ENCODE measurements at places on chromosomes 3 and 15.

GRCh38 chr3:146747928-146748327 lies 142.8 kb upstream of the PLSCR5 start:
- no peak for DNase-seq

GRCh38 chr3:14256561-14257342 lies 78.1 kb downstream of the LSM3 start:
- no peak for DNase-seq

- no peak for DNase-seq
Measured at GRCh38 chr3:169827712-169828111, 15.0 kb upstream of the LRRC34 start.

DNA sequence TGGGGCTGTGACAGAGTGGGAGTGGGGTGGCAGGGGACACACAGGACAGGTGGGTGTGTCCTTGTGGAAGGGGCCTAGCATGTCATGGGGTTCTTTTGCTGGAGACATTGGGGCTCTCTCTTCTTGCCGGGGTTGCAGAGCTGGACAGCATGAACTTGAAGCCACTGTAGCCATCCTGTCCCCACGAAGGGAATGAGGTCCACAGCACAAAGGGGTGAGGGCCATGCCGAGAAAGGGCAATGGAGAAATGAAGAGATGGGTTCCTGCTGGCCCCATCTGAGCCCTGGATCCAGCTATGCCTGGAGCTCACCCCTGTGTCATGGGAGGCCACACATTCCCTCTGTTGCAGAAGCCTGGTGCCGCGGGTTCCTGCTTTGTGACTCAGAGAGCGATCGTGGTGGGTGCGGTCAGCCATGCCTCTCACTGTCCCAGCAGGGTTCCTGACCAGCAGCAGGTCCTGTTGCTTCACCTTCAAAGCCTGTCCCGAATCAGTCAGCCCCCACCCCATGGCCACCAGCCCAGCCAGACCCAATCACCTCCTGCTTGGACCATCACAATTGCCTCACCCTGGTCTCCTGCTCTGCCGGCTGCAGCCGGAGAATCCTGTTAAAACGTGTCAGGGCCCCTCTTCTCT lies 50.0 kb downstream of the DNAJB8 start:
- no peak for DNase-seq

GRCh38 chr15:70587896-70588567 lies 175.3 kb downstream of the UACA start:
- DNase-seq: no peak

GRCh38 chr15:25738171-25738965 lies 124.8 kb downstream of the ATP10A start:
- no peak for DNase-seq

DNA sequence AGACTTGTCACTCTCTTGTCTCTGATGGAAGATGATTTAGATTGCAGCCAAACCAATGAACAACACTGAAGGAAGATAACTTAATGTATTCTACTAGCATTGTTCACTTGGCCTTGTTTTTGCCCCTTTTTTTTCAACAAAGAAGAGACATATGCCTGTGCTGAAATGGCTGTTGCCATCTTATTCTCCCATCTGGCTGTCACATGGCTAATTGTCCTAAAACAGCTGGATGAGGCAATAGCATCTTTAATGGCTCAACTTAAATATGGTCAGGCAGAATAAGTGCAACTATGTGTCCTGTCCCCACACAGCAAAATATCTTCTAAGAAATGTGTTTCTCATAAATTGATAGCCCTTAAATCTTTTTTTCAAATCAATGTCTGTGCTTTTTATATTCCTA lies 576.9 kb downstream of the TUSC7 start:
- no peak for DNase-seq

DNA sequence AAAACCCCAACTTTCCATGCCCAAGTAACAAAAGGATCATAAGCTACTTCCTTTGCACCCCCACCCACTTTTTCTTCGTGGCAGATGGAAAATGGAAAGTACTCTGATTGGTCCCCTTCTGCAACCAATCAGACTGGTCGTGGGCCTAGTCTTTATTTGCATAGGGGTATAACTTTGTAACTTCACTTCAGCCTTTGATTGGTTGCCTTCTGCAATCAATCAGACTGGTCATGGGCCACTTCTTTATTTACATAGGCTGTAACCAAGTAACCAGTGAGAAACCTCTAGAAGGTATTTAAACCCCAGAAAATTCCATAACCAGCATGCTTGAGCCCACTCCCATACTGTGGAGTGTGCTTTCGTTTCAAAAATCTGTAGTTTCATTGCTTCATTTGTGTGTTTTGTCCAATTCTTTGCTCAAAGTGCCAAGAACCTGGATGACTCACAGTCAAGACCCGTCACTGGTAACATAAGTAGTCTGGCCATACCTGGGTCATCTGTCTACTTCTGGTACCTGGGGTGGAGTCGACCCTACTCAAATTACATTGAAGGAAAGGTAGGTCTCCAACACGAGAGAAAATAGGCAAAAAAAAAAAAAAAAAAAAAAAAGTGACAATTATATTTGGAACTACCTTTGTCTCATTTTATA lies 41.9 kb downstream of the CMTM8 start:
- no peak for DNase-seq

DNA sequence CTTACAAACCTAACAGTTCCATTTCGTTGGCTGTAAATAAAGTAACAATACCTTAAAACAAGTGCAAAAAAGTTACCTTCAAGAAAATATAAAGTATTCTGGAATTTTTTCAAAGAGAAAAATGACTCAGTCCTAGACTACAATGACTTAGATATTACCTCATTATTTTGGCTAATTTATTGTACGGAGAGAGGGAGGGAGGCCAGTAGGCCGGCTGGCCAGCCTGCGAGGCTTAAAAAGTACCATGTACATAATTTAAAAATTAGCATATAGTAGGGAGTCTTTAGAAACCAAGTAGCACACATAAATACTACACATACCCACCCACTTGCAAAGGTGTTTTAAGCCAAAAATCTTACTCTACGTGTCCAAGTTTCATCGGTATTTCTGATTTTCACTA lies 41.9 kb upstream of the MAP4 start:
- DNase-seq: no peak

- DNase-seq: no peak
Measured at GRCh38 chr3:34919025-34919424, 720.3 kb upstream of the ARPP21 start.

- peak; percentile 87 for DNase-seq
Measured at GRCh38 chr15:68875377-68876116, 54.8 kb upstream of the SPESP1 start.

GRCh38 chr15:92833106-92833433 lies 67.1 kb upstream of the CHD2 start:
- DNase-seq: no peak

- DNase-seq: no peak
Measured at GRCh38 chr3:77160931-77161497, 121.1 kb downstream of the ROBO2 start.

GRCh38 chr3:27253831-27254230 lies 115.4 kb downstream of the NEK10 start:
- DNase-seq: peak; percentile 69

GRCh38 chr3:42080453-42080872 lies 10.7 kb upstream of the TRAK1 start:
- no peak for DNase-seq

DNA sequence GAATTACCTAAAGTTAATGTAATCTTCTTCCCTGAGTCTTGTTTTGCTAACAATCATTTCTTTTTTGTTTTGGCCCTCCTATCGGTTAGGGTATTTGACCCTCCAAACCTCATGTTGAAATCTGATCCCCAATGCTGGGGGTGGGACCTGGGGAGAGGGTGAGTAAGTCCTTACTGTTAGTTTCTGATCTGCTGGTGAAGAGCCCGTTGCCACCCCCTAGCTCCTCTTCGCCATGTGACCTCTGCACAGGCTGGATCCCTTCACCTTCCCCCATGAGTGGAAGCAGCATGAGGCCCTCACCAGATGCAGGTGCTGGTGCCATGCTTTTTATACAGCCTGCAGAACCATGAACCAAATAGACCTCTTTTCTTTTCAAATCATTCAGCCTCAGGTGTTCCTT lies 62.8 kb upstream of the ADCY5 start:
- no peak for DNase-seq

- DNase-seq: no peak
Measured at GRCh38 chr3:194268654-194269512, 82.2 kb downstream of the CPN2 start.

DNA sequence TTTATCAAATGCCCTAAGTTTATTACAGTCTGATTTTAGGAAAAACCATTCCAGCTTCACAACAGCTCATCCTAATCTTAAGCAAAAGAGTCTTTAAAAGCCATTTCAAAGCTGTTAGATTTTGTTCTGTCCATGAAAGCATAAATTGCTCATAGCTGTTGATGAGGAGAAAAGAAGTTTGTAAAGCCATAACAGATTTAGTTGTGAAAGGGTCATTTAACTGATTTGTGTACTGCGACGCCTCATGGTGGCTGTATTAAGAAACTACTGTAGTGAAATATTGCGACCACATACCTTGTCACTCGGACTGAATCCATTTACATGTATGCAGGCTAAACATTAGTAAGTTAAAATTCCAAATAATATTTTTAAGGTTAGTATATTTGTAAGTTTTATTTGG lies 20.9 kb downstream of the BBX start:
- DNase-seq: no peak

GRCh38 chr3:180563406-180563805 lies 38.6 kb upstream of the TTC14 start:
- no peak for DNase-seq

DNA sequence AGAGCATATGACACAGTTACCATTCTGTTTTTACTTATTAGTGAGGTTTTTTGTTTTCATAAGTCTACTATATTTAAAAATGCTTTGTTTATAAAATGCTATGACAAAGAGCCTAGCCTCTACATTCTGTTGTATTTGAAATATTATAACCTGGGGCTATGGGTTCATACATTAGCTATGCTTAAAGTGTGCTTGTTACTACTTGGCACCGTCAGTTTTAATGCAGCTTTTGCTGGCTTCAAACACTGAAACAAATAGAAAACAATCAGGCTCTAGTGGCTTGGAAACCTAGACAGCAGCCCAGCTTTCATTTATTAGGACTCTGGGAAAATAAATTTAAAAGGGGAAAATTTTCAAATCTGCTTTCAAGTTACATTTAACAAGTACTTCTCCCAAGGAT lies 635.9 kb downstream of the CADM2 start:
- no peak for DNase-seq

GRCh38 chr3:175383813-175384212 lies 524.7 kb downstream of the NAALADL2 start:
- DNase-seq: no peak

DNA sequence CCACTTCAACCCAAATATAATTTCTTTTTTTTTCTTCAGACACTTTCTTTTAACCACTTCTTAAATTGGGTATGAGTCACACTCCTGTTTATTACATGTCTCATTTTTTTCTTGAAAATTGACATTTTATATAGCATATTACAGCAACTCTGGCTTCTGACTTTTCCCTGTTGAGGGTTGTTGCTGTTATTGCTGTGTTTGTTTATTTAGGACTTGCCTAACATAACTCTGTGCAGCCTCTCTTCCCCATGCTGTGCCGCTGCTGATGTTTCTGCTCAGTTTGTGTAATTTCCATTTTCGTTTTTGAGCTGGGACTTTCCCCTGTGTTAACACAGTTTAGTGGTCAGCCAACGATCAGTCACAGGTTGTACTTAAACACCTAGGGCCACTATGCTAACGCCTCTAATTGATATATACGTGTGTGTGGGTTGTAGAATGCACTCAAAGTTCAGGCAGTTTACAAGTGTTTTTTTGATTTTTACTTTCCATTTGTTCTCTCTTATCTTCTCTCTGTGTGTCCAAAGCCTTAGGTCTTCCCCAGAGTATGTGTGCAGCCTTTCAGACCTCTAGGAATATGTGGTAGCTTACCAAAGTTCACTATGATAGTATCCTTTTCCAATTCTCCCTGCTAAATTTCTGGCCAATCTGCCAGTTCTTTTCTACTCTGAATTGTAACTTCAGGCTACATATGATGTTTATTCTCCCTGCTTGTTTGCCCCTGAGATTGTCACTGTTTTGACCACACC lies 337.2 kb downstream of the ZBTB20 start:
- DNase-seq: peak; percentile 82

- no peak for DNase-seq
Measured at GRCh38 chr3:126126811-126127431, 43.0 kb upstream of the SLC41A3 start.

DNA sequence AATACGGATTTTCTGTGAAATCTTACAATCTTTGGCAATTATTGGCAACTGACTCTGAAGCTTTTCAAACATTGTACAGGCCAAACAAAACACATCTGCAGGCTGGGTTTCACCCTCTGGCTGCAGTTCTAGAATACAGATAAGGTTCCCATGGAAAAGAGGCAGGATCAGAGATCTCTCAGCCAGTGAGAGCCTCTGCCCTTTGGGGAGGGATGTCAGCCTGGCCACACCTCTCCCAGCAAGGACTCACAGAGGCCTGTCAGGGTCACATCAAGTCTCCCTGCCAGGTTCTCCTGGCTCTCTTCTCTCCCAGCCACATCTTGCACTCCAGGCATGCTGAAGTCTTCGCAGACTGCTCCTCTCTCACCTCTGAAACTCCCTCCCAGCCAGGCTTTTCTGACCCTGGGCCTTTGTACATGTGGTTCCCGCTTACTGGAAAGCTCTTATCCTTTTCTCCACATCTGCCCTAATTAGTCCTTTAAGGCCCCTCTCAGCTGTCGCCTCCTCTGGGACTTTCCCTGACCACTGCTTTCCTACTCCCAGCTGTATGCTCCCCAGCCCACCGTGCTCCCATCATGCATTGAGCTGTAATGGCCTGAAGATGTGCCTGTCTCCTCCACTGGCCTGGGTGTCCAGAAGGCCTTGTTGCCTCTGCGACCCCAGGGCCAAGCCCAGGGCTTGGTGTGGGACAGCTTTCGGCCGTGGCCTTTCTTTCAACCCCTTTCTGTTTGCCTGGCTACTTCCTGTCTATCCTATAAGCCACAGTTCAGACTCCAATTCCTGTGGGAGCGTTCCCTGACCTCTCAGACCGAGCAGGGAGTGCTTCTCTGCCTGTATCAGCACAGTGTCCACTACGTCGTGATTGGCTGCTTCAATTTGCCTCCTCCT lies 4.3 kb downstream of the RBP1 start:
- no peak for DNase-seq

DNA sequence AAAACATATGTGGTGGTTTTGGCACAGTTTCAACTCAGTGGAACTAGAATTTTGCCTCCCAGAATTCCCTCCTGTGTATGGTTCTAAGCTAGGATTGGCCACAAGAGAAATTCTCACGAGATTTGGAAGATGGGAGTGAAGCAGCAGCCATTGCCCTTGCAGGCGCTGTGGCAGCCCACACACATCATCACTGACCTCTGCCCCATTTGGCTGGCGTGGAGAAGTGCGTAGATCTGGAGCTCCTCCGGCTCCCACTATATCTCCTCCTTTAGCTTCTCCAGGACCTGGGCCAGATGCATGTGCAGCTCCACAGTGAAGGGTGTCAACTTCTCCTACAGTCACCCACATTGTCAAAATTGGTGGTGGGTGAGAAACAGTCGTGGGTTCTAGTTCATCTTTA lies 199.6 kb downstream of the EFHB start:
- no peak for DNase-seq
